Kidney (tissue), 22 donors: ENCODE measurements at places on chromosomes 1 and 21.
A peak's percentile ranks its signal among the peaks of the same experiment; 100 is the strongest.

- peak; percentile 50 for DNase-seq
Measured at GRCh38 chr1:116825207-116825719, 71.0 kb downstream of the CD2 start.

DNA sequence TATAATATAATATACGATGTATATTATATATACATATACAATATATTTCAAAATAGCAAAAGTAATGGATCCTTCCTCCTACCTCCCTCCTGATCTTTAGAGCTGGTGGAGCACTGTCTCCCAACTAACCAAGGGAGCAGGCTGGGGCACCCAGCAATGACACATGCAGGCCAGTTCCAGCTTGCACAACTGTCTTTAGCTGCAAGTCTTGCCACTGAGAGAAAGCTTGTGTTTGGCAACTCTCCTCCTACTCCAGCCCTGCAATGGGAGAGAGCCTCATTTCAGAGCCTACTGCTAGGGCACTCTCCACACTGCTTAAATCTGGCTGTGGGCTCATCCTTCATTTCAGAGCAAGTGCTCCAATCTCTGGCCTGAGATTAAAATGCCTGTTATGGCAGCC is 469.8 kb upstream of the OLFM3 start:
- DNase-seq, result no peak

DNA sequence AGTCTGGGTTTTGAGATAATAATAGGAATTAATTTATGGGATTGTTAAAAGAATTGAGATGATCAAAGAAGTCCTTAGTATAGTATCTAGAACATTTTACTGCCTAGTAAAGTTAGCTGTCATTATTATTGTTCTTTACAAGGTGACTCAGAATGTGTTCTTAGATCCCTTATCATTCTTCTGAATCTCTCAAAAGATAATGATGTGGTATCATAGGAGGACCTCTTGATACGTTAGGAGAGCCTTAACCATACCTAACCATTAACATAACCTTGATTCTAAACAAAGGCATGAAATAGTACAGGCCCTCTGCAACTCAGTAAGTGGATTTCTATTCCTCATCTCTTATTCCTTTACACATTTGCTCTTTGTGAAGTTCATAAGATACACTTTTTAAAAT is 246.6 kb upstream of the CACYBP start:
- DNase-seq, result no peak

GRCh38 chr1:87785386-87785785 is 456.7 kb downstream of the LMO4 start:
- no peak for DNase-seq

DNA sequence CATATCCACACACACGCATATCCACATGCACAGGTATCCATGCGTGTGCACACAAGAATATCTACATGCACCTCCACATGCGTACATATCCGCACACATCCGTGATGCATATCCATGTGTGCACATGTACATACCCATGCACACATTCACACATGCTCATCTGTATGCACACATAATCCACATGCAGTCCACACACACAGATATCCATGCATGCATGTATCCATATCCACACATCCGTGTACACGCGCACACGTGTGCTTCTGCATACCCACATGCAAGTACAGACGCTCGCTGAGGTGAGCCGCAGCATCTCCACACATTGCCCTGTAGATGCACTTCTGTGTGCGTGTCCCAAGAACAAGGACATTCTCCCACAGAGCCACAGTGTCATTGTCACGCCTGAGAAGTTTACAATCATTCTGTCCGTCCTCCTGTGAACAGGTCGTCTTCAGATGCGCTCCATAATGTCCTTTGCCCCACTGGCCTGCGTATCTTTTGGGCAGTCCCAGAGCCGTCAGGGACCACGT is 43.4 kb downstream of the COL18A1 start:
- DNase-seq, result no peak
